Putamen (tissue), 1 donor: ENCODE measurements at places on chromosomes 7 and 10.

DNA sequence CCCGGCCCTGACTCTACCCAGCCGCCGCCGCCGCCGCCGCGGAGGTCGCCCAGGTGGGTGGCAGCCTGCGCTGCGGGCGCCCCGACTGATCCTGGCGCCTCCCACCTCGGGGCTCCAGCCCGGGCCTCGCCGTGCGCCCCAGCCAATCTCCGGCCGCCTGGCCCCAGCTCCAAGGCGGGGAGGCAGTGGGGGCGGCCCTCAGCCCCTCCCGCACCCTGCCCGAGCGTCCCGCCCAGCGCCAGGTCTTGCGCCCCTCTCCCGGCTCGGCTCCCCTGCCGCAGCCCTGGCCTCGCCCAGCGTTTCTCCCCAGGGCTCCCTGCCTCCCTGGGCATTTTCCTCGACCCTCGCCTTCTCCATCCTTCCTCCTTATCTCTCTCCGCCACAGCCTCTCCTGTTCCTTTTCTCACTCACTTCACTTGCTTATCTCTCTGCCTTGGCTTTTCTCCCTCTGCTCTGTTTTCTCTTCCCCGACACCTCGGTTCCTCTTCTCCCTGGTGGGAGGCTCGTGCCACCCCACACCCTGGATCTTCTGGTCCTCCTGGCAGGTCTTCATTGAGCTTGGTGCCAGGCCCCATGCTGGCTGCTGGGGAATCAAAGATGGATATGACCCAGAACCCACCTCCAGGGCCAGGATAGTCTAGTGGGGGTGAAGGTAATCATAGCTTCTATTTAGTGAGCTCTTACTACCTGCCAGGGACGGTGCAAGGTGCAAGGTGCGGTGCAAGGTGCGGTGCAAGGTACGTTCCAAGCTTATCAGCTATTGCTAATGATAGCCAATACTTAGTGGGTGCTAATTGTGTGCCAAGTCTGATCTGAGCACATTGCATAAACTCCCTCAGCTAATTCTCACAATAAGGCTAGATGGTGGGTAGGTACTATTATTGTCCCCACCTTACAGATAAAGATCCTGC is at the start of gene SFRP5:
SFRP5 (minus strand) TSS at position 87 of the 911 bp plus-strand sequence. CDS start 166 bp downstream, outside the sequence.
- no peak for DNase-seq

DNA sequence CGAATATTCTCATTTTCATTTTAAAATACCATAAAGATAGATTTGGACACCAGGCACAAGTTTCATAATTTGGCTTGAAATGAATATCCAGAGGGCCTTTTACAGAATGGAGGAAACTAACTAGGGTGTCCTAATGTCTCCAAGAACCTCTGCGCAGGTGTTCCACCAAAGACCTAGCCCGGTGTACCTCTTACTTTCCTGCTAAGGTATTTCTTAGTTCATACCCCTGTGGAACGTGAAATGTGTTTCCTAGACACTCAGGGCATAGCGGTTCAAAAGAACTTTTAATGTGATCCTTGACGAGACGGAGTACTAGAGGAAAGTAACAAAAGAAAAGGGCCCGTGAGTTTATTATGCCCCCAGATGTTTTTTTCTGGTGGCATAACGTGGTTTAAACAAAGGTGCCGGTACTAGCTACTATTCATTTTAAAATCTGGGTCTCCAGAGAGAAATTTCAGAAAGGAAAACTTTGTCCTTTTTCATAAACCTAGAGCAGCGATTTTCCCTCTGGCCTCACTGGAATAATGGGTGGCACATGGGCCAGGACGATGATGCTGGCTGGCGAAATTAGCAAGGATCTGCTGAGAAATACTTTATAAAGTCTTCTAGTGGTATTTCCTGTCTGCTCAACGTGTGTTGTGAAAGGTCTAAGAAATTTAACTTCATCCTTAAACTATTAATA is 1.4 kb downstream of the APBB1IP start:
- no peak for DNase-seq

GRCh38 chr7:47737601-47738000 is 155.7 kb upstream of the TNS3 start:
- no peak for DNase-seq

- no peak for DNase-seq
These were observed 1.5 kb downstream of the NRF1 start for GRCh38 chr7:129613016-129613337.

- DNase-seq: no peak
These were observed 89.4 kb upstream of the SEMA3E start for GRCh38 chr7:83738291-83738835.

GRCh38 chr7:19110776-19111175 is 6.7 kb downstream of the TWIST1 start:
- no peak for DNase-seq

DNA sequence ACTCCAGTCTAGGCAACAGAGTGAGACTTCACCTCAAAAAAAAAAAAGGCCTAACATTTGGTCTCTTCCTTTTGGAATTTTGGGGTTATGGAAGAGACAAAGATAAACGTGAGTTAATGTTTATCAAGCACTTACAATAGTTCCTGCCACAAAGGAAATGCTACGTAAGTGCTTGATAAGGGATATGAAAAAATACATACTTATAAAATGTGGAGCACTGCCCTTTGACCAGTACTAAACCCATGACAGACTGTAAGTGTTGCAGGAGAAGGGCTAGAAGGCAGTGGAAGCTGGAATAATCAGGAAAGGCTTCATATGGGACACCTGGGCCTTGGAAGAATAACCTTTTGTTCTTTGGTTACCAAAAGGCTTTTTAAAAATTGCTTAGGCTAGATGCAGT is 25.5 kb downstream of the TMEM248 start:
- no peak for DNase-seq
